ENCODE measurements at places on chromosomes 2 and 18. TPM values are rescaled to one million over a fixed set of nuclear protein-coding genes. Genes with fewer than 3 reads are reported as not detected.

GRCh38 chr2:120230515-120231471, 7.6 kb upstream of the TMEM185B start:
- no peak for DNase-seq

DNA sequence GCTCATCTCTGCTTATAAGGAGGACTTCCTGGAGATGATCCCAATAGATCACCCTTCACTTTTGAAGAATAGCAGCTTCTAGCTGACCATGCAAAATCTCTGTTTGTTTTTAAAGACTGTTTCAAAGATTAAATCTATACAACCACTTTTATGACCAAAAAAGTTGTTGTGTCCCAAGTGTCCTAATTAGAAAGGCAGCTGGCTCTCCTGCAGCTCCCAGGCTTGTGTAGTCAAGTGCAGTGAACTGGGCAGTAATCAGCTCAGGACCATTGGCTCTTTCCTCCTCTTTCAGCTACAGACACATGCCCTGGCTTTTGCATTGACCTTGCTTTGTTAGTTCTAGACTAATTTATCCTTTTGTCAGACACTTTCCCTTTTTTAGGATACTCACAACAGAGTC, 10.4 kb downstream of the ST8SIA3 start:
- DNase-seq, result no peak

- DNase-seq, result no peak
Measured at GRCh38 chr2:42954227-42954962, 162.0 kb upstream of the HAAO start.

DNA sequence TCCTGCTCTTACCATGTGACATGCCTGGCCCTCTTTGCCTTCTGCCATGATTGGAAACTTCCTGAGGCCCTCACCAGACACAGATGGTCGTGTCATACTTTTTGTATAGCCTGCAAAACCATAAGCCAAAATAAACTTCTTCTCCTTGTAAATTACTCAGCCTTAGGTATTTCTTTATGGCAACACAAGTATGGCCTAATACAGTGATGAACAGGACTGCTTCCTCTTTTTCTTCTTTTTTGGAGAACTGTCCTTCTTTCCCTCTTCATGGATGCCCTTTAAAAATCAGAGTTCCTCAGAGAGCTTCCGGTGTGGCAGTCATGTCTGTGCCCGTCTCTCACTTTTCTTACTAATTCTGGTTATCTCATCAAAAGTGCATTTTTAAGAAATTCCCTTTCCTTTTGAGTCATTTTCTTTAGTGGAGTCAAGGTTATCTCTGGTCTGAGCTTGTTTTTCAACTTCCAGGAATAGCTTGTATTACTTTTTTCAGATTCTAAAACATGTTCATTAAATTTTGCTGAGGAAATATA, 9.2 kb upstream of the IL1A start:
- DNase-seq, result no peak

DNA sequence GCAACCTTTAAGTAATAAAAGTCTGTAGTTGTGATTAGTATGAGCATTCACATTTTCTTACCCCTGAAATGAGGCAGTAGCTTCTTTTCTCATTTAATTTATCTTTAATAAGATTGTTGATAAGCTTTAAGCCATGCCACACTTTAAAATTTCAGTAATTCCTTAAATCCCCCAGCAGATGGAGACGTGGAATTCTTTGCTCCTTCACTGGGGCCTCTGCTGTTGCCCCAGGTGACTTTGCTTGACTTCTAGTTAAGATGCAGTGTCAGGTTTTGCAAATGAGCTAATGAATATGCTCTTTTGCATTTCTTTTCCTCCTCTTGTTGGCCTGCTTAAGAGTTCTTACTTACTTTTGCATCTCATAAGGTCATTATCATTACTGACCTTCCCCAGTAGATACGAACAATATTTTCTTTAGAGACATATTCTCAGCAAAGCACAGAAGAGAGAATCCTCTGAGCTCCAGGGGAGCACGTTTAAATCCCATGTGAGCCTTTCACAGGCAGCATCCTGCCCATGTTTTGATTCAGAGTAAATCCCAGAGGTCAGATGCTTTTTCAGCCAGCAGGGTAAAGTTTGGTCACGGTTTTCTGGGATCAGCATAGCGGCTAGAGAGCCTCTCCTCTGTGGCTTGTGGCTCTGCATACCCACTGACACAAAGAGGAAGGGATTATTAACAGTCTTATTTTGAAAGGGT, 222.9 kb downstream of the PTPRM start:
- DNase-seq, result no peak

GRCh38 chr2:207813221-207813916, 43.7 kb upstream of the FZD5 start:
- DNase-seq, result no peak

- DNase-seq, result no peak
Measured at GRCh38 chr2:70425682-70426301, 123.9 kb upstream of the FAM136A start.

- DNase-seq, result no peak
Measured at GRCh38 chr2:46277431-46278190, 19.6 kb upstream of the EPAS1 start.

Gene ITGA4
- polyA plus RNA-seq, result 5.2 TPM
